ENCODE measurements at places on chromosomes 6 and 20.

DNA sequence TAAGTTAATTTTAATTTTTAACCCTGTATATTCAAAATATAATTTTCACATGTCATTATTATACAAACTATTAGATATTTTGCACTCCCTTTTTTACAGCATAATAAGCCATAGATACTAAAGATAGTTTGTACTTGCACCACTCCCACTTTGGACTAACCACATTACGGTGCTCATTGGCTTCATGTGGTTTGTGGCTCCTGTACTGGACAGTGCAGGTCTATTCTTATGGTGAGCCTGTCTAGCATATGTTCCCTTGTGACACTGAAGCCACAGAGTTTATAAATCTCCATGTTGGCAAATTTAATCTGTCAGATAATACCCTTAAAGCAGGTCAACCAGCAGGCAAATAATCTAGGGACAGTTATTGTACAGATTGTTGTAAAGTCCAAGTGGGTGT, 354.4 kb upstream of the KCNQ5 start:
- DNase-seq, result no peak

GRCh38 chr20:24314053-24314452, 155.4 kb upstream of the SYNDIG1 start:
- DNase-seq, result no peak

DNA sequence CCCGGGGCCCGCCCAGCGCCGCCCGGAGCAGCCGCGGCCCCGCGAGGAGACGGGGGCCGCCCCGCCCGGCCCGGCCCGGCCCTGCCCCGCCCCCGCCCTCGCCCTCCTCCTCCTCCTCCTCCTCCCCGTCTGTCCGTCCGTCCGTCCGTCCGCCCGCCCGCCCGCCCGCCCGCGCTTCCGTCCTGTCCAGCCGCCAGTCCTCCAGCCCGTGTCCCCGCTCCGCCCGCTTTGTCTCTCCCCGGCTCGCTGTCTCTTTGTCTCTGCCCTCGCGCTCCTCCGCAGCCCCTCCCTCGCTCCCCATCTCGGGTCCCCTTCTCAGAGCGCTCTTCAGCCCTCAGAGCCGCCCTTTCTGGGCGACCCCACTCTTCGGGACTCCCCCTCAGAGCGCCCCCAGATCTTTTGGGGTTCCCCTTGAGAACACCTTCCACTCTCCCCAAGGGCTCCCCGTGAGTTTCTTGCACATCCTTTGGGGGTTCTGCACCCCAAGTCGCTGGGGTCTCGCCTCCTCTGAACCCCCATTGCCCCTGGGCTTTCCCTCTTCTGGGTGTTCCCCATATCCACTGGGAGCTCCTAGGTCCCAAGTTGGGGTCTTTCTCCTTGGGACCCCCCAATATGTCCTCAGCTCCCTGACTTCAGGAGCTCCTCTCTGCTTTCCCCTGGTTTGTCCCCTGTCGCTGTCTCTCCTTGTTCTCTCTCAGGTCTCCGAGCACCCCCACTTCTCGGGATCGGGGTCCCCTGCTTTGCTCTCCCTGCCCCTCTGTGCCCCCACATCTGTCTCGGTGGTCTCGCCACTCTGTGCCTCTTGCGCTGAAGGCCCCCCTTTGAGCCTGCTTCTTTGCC, 79.5 kb upstream of the MYL9 start:
- DNase-seq, result peak; percentile 55

DNA sequence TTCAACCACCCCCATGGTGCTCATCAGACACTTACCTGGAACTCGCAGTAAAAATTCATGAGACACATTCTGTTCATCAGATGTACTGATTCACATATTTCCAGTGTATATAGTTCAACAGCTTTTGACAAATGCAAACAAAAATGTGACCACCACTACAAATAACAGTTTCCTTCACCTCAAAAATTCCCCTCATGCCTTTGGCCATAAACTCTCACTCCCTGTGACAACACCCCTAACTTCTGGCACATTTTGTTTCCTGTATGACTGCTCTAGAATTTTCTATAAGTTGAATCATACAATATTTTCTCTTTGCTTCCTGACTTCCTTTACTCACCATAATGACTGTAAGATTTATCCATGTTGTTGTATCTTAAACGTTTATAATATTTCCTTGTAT, 63.7 kb downstream of the C6orf118 start:
- no peak for DNase-seq

DNA sequence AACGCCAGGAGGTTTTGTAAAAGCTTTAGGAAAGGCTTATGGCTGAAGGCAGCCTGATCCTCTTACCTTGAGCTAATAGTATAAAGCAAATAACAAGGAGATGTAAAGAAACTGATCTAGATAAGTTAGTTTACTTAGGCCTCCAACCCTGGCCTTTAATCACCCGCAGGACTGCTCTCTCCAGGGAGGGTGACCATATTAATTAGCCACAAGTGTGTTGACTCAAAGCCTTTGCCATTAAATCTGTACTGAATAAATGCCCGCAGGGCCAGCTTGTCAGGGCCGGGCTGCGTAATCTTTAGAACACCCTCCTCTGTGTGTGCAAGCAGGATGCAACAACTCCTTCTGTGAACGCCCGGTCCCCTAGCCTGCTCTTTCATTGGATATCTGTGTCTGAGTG, 6.1 kb upstream of the PRSS16 start:
- DNase-seq, result no peak

DNA sequence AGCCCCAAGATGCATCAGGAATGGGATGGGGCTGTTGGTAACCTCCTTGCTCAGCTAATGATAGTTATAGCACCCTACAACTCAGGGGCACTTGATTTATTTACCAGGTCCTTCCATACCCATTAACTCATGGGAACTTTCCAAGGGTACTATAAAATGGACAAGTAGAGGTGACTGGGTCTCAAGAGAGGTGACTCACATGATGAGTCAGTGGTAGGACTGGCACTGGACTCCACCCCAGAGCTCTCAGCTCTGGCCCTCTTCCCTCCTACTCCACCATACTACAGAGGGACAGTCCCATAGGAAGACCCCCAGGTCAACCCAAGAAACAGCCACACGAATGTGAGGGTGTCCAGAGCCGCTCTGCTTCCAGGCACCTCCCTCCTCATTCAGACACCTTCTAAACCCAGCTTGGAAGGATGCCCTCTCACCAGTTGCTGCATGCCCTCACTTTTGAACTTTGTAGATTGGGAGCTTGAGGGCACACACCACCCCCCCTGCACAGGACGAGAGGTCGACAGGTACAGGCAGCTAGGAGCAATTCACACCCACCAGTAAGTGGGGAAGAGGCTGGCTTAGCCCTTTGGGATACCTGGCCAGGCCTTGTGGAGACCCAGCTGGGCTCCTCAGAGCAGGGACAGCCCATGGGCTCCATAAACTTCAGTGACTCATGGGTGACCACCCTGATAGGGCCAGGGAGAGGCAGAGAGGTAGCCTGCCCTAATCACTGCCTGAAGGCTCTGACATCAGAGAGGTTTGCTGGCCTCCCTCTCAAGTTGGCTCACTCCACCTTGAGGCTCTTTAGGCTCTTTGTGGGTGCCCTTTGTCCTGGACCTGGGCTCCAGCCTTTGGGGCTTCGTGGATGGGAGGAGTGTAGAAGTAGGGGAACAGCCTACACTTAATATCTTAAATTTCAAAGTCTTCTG, 81.6 kb upstream of the MLN start:
- DNase-seq, result peak; percentile 69

DNA sequence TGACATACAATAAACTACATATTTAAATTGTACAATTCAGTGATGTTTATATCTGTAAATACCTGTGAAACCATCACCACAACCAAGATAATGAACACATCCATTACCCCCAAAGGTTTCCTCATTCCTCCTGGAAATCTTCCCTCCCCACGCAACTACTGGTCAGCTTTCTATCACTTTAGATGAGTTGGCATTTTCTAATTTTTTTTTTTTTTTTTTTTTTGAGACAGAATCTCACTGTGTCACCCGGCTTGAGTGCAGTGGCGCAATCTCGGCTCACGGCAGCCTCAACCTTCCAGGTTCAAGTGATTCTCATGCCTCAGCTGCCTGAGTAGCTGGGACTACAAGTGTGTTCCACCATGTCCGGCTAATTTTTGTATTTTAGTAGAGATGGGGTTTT, 31.7 kb upstream of the ECI2 start:
- no peak for DNase-seq

DNA sequence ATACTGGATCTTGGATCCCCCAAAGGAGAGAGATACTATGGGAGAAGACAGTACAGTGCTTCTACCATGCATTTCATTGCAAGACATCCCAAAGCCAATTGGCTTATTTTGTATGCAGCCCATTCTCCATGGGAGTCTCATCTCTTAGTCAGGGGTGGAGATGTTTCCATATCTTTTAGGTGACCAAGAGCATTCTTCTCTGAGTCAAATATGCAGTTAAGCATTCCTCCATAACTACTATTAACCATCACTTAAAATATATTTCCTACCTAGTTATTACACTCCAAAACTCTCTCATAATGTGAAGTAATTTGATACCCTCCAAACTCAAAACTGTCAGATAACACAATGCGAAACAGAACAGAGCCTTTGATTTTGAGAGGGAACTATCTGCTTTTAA, 542.6 kb downstream of the HDGFL1 start:
- DNase-seq, result no peak

DNA sequence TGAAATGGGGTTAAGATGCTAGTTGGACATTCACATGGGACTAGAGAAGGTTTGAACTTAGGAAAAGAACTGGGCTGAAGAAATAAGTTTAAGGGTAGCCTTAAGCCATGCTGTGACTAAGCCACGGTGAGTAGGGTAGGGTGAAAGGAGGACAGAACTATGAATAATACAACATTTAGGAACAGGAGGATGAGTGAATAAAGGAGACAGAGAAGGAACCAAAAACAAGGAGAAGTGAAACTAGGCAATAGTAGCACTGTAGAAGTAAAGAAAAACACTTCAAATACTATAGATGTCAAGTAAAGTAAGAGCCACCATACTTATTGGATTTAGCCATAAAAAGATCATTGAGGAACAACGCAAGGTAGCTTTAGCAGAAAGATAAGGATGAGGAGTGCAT, 111.2 kb downstream of the KCNQ5 start:
- no peak for DNase-seq

GRCh38 chr20:21126581-21126870, 644 bp downstream of the KIZ start:
- no peak for DNase-seq

GRCh38 chr6:49326347-49326746, 136.7 kb downstream of the MMUT start:
- peak; percentile 64 for DNase-seq

DNA sequence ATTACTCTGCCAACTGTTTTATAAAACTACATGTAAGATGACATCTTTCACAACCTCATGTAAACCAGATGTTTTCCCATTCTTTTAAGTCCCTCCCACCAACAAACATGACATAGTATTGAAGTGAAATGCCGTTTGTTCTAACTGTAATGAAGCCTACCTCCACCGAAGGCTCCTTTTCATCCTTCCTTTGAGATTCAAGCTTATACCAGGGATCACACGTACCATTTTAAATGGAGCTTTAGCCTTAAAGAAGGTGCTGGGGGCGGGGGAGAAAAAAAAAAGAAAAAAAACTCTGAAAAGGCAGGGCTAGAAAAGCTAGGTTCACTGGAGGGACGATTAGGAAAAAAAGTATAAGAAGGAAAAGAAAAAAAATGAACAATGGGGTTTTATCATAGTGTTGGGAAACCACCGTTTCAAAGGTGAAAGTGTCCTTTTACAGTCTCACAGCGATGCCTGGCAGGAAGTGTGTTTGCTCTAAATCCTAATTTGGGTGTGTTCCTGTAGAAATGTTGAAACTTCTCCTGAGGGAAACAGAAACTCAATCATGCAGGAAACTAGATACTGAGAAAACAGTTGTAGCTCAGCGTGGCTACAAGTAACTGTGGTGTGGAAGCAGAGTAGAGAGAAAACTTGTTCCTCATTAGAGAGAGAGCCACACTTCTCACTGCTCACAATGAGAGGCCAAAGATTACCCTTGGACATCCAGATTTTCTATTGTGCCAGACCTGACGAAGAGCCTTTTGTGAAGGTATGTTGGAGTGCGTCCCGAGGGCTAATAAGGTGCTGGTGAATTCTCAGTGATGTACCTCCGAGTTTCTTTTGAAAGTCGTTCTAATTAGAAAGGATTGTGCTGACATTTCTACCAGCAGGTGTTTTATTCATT, 37.6 kb upstream of the HINT3 start:
- peak; percentile 67 for DNase-seq

GRCh38 chr20:25315418-25316210, 67.7 kb downstream of the PYGB start:
- peak; percentile 61 for DNase-seq

DNA sequence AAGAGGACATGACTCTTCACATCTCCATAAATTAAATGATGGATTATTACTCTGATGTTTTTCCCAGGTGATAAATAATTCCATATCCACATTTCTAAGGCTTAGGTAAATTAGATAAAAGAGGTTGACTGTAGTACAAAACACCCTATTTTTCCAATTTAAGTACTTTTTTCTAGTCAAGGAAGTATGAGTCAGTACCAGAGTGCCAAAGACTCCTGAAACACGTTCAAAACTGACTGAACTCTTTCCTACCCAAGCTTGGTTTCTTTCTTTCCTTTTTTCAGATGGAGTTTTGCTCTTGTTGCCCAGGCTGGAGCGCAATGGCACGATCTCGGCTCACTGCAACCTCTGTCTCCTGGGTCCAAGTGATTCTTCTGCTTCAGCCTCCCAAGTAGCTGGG, 85.0 kb downstream of the DOK5 start:
- DNase-seq, result no peak

DNA sequence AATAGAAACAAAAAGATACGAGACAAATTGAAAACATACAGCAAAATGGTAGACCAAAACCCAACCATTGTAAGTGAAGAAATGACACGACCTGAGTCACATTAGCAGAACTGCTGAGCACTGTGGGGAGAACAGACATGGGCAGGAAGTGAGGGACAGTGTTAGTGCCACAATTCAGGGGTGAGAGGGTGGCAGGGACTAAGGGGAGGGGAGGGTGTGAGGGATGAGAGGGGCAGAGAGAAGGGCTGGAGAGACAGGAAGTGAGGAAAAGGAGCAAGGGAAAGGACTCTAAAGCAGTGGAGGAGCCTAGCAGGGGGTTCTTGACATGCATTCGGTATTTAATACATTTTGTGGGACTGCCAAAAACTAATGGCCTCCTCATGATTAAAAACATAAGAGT, 45.0 kb upstream of the TRIM26 start:
- DNase-seq, result no peak

DNA sequence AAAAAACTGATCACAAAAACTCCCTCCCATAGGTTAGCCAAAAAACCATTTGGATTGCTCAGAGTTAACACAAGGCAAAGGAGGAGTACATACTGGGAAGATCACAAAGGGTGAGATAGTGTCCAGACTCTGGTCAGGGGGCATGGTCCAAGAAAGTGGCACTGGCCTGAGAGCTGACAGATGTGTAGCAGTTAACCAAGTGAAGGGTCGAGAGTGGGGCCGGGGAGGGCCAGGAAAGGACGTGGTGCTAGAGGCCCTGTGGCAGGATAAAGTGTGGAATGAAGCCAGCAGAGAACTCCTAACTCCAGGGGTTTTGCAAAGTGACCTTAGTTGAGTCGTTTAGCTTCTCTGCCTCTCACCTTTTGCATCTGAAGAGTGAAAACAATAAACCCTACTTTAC, 290.5 kb downstream of the FOXA2 start:
- DNase-seq, result no peak

All from RWPE1 (cell line).